ENCODE measurements at places on chromosomes 4 and X.
A peak's percentile ranks its signal among the peaks of the same experiment; 100 is the strongest.

DNA sequence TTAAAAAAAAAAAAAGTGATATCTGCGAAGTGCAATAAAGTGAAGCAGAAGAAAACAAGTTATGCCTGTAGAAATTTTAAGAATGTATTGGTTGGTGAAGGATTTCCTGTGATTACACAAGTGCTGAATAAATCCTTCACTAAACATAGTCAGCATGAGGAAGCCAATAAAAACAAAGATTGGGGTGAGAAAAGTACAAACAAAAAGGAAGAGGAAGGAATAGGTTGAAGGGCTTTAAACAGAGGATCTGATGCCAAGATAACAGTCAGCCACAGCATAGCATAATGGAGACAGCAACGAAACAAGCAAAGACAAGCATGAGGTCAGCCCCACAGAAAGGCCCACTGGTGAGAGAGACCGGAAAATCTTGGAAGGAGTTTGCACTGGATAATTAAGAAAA is 372.2 kb downstream of the ADAM29 start:
- no peak for DNase-seq

GRCh38 chr4:18722748-18723191 is 701.2 kb upstream of the LCORL start:
- DNase-seq = no peak

- DNase-seq = no peak
These were observed 48.0 kb downstream of the PROM1 start for GRCh38 chr4:16035843-16036242.

DNA sequence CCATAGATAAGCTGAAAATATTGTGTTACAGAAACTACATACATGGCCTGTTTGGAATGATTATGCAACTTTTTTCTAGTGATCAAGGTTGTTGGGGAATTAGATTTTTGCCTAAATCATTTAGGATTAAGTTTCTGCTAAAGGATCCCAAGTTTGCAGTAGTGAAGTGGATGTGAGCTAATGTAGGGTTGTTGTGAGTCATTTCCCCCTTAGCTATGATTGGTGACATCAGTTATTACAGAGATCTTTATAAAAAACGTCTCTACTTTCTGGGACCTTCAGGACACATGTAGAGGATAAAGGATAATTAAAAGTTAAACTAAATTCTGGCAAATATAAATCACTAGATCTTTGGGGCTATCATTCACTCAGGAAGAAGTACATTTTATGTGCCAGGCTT is 133.3 kb downstream of the GATB start:
- no peak for DNase-seq

GRCh38 chr4:58962424-58962823 is 1852.2 kb upstream of the IGFBP7 start:
- DNase-seq = no peak

DNA sequence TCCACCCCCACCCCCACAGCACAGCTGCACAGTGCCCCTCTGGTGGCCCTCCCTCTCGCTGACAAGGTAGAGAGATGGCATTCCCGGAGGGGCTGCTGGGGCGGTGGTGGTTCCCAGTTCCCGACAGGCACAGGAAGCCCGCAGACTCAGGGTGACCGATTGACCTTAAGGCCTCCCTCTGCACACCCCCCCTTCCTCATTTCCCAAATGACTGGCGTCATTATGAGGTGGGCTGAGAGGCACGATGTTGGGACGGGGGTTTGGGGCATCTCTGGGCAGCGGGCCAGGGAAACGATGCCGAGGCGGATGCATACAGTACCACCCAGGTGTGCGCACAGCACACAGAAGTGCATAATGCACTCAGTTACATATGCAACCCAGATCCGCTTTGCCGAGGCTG is 3.5 kb upstream of the TIMP1 start:
- no peak for DNase-seq

DNA sequence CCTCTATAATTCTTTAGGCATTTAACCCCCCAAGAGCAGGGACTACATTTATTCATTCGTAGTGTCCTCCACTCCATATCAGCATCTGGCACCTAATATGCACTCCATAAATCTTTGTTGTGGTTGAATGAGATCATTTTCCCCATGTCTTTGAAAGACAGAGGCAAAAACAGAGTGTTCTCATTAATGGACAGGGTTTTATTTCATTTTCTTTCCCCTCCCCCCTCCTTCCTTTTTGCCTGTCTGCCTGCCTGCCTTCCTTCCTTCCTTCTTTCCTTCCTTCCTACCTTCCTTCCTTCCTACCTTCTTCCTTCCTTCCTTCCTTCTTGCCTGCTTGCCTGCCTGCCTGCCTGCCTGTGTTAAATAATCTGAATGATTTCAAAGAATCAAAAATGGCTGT is 83.2 kb downstream of the SHROOM3 start:
- DNase-seq = no peak

DNA sequence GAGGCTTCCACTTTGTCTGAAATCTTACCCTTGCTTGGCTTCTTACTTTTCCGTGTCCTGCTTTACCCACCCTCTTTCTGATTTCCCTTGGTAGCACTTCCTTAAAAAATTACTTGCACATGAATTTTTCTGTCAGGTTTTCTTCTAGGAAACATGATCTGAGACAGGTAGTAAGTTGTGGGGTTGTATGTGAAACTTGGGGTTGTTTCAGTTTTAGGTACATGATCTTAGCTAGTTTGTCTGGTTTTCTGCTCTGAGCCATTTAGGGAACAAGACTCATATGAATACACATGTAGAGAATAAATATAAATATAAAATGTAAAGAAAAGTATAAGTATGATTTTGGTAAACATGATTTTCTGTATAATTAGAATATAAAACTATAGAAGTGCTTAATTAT is 17.4 kb upstream of the ARMCX2 start:
- no peak for DNase-seq

DNA sequence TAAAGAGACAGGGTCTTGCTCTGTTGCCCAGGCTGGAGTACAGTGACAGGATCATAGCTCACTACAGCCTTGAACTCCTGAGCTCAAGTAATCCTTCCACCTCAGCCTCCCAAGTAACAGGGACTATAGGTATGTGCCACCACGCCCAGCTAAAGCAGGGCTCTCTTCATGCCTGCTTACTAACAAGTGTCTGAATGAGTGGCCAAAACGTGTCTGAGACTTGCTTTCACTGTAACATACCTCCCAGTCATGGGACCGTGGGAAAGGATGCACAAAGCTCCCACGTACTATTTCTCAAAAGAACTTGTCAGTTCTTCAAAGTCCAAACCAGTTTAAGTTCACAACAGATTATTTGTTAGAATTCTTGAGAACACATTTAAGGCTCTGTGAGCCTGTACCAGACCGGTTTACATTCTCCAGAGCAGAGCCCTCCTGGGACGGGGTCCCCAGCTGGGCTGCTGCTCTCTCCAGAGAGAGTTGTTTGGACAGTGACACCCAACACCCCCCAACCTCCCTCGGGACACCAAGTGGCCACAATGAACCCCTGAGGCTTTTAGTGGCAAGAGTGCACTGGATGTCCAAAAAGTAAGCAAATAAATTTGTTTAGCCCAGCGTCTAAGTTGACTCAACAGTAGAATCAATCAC is 24.1 kb downstream of the SH3KBP1 start:
- DNase-seq = no peak

- no peak for DNase-seq
These were observed 52.8 kb downstream of the REPS2 start for GRCh38 chrX:16999275-16999674.

DNA sequence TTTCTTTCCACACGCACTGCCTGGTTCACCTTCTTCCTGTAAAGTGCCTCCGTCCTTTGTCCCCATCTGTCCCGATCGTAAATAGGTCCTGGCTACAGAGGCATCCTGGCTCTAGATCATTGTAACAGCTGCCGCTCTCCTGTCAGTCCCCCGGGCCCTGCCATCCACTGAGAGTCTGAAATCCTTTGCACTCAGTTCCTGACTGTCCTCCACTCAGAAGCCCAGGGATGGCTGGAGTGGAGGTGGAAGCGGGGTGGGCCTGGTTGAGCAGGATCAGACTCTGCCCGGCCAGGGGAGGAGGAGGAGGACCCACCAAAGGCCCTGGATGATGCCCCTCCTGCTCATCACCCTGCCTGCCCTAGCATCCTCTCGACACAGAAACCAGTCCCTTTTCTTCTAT is 29.8 kb downstream of the PIGG start:
- DNase-seq = no peak

GRCh38 chrX:154804261-154804956 is 876 bp downstream of the MPP1 start:
- DNase-seq = no peak

DNA sequence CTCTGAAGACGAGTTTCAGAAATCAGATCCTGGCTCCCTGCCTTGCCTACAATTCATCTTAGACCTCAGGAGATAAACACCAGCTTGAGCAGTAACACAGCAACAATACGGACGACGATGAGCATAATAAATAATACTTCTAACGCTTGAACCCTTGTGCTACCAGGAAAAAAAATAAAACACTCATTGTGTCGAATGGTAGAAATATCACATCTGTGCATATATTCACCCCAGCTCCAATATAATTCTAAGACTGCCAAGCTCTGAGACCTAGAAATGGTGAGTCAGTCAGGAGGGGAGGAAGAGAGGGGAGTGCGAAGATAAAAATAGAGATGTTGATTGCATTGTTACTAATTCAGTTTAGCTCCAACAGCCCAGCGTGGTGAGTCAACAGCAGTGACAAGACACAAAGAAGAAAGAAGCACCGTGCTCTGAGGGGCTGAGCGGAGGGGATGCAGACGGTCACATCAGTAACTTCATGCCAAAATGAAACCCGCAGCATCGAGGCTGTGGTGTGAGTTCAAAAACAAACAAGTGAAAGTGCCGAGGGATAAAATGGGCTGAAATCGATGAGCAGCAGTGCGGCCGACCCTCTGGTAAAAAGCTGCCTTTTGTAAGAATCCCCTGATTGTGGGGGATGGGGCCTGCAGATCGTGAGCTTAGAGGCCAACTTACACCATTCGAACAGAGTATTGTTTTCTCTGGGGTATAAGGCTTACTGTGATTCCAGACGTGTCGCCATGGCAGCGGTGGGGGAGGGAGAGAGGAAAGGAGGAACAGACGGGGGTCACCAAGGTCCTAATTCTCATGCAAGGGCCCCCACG is 150.4 kb downstream of the MGST2 start:
- peak; percentile 70 for DNase-seq

DNA sequence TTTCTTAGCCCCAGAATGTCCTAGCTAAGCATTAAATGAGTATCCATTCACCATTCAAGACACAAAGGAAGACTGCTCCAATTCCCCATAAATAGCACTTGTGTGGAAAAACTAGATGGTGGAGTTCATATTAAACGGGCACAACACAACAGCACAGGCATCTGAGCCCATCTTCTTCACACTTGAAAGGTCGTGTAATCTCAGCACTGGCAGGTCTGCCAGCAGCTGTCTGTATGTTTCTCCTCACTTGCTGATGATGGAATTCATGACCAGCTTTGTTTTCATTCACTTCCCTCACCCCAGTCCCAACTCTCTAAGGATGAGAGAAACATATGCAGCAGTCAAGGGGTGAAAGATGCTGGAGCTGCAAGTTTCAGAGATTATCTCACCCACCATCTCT is 148.7 kb downstream of the AFAP1 start:
- no peak for DNase-seq

DNA sequence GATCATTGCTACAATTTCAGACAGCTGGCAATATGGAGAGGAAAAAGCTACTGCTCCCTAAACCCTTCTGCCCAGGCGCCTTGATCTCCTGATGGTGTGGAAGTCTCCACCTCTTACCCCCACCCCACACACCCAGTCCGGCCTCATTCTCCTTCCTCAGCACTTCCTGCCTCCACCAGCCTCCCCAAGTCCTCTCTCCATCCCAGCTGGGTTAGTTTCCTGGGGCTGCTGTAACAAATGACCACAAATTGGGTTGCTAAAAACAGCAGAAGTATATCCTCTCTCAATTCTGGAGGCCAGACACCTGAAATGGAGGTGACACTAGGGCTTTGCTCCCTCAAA is 1.1 kb upstream of the CCNQ start:
- no peak for DNase-seq

GRCh38 chrX:72478853-72479252 is 93.8 kb downstream of the HDAC8 start:
- no peak for DNase-seq

- DNase-seq = no peak
These were observed 54.3 kb downstream of the DCTD start for GRCh38 chr4:182862921-182863320.

GRCh38 chrX:100830143-100830542 is 10.0 kb downstream of the CSTF2 start:
- DNase-seq = no peak

DNA sequence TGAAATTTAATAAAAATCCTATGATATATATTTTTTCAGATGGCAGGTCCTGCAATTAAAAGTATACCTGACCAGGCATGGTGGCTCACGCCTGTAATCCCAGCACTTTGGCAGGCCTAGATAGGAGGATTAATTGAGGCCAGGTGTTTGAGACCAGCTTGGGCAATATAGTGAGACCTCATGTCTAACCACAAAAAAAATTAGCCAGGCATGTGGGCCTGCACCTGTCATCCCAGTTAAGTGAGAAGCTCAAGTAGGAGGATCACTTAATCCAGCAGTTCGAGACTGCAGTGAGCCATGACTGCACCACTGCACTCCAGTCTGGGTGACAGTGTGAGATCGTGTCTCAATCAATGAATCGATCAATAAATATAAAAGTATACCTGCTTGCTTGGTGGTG is 2.5 kb downstream of the OCIAD2 start:
- DNase-seq = no peak

DNA sequence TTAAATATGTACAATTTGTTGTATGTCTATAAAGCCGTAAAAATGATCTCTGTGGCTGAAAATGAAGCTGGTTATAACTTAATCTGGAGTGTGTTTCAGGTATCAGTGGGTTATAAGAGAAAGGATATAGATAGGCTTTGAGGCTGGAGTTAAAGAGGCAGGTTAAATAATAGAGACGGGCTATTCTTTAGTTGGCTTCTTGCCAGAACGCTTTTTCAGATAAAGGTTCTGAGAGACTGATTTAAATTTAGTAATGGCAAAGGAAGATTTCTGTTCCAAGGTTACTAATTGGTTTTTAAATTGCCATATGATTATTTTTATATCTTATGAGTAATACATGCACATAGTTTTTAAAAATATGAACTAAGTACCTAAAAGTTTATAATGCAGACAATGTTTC is 117.4 kb downstream of the AWAT2 start:
- no peak for DNase-seq
